ENCODE measurements at places on chromosomes 1 and 21. TPM values are rescaled to one million over a fixed set of nuclear protein-coding genes. Genes with fewer than 3 reads are reported as not detected.

The NBPF6 gene
- not detected for total RNA-seq

The PI4KB gene
- total RNA-seq, result 24.1 TPM

- peak; percentile 55 for DNase-seq
These were observed 887 bp downstream of the SLC19A2 start for GRCh38 chr1:169484683-169485430.

GRCh38 chr1:209319549-209319948 is 264.0 kb upstream of the CAMK1G start:
- DNase-seq, result no peak

DNA sequence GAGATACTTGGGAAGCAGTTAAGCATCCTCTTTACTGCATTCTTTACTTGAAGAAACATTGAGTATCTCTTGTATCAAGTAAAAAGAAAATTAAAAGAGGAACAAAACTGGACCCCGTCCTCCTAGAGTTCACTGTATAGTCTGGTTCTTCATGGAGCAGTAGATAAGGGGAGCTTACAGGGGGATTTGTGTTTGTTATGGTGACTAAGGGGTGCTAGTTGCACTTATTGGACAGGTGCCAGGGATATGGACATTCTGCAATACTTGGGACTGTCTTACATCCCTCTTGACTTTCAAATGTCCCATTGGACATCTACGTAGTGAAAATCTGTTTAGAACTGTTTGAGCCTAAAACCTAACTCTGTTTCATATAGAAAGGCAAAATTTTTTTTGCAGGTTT is 67.2 kb downstream of the ALG14 start:
- DNase-seq, result no peak

DNA sequence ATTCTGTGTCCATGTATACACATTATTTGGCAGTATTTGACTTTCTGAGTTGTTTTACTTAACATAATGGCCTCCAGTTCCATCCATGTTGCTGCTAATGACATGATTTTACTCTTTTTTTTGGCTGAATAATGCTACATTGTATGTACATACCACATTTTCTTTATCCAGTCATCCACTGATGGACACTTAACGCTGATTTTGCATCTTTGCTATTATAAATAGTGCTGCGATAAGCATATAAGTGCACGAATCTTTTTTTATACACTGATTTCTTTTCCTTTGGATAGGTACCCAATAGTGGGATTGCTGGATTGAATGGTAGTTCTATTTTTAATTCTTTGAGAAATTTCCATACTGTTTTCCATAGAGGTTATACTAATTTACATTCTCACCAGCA is 255.5 kb downstream of the GPR52 start:
- DNase-seq, result no peak

- DNase-seq, result no peak
These were observed 62.3 kb downstream of the PTGS2 start for GRCh38 chr1:186617926-186618325.

- no peak for DNase-seq
These were observed 50.9 kb downstream of the MACO1 start for GRCh38 chr1:25481625-25482024.

DNA sequence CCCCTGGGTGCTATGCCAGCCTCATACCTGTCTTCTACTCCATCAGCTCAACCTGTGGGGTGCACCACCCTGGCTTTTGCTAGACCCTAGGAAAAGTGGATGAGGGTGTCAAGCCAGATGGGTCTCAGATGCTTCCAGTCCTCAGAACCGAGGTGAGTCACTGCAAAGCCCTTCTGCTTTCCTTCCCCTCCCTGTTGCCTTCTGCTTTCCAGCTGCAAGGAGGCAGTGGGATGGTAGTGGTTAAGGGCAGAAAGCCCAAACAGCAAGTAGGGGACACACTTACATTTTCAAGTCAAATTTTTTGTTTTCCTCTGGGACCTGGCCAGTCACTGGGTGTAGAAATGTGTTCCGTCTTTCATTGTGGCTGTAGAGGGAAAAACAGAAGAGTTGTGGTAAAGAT is 60.7 kb upstream of the GOLT1A start:
- DNase-seq, result no peak

The CYB561D1 gene
- 11.0 TPM for total RNA-seq

The NBPF11 gene
- total RNA-seq, result 13.8 TPM

DNA sequence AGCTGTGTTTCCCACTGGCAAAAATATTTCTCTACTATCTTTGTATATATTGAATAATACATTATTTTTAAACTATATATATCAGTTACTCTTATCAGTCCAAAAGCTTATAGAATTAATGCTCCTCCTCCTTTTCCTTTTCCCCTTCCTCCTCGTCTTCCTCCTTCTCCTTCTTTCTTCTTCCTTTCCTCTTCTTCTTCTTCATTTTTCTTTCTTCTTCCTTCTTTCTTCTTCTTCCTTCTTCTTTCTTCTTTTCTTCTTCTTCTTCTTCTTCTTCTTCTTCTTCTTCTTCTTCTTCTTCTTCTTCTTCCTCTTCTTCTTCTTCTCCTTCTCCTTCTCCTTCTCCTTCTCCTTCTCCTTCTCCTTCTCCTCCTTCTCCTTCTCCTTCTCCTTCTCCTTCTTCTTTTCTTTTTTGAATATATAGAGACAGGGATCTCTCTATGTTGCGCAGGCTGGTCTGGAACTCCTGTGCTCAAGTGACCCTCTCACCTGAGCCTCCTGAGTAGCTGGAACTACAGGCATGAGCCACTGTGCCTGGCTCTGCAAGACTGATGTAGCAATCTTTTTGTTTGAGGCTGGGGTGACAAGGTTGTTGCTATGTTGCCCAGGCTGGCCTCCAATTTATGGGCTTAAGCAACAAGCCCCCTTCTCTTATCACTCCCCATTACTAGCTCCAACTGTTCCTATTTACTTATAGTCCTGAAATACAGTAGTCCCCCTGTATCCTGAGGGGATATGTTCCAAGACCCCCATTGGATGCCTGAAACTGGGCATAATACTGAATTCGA is 47.4 kb downstream of the MAGI3 start:
- DNase-seq, result no peak

DNA sequence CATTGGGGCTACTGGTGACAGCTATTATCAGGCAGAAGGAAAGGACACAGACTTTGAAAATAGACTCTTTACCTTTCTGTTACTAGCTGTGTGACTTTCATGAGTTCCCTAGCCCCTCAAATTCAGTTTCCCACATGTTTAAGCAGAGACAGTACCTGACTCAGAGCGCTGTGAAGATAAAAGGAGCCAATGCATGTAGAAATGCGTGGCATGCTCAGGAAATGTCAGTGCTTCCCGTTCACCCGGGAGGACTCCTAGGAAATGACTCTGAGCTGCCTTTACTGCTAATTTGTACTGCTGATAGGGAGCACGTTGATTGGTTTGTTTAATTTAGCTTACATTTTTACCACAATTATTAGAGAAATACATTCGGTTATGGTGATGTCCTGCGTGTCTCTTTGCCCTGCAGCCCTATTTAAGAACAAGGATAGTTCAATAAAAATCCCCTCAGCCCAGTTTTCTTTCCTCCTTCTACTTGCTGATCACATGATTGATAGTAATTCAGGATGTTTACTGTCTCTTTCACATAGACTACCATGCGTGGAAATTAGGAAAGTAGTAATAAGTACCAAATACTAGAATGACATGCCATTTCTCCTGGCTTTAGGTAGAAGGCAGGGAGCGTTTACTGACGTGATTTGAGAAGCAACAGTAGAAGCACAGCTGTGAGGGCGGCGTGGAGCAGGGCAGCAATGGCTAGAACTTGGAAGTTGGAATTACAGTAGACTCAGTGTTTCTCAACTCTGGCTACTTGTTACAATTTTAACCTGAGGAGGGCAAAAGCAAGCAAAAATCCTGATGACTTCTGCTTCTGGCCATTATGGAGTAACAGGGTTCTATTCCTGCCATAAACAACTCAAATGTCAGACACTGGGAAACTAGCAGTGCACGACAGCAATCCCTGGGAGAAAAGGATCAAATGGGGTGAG is 15.9 kb downstream of the PDIK1L start:
- no peak for DNase-seq

All from uterus (tissue), 4 donors.